ENCODE measurements at places on chromosomes 1 and 21.
A peak's percentile ranks its signal among the peaks of the same experiment; 100 is the strongest.

GRCh38 chr1:180282401-180283044 lies 52.5 kb downstream of the LHX4 start:
- DNase-seq = no peak

- no peak for DNase-seq
Observed at GRCh38 chr1:30778154-30778978, 20.8 kb upstream of the LAPTM5 start.

- DNase-seq = no peak
Observed at GRCh38 chr1:66355756-66356155, 178.2 kb upstream of the SGIP1 start.

- no peak for DNase-seq
Observed at GRCh38 chr1:110477967-110478640, 27.2 kb downstream of the PROK1 start.

GRCh38 chr1:207871117-207871649 lies 39.7 kb downstream of the CD34 start:
- DNase-seq = no peak

DNA sequence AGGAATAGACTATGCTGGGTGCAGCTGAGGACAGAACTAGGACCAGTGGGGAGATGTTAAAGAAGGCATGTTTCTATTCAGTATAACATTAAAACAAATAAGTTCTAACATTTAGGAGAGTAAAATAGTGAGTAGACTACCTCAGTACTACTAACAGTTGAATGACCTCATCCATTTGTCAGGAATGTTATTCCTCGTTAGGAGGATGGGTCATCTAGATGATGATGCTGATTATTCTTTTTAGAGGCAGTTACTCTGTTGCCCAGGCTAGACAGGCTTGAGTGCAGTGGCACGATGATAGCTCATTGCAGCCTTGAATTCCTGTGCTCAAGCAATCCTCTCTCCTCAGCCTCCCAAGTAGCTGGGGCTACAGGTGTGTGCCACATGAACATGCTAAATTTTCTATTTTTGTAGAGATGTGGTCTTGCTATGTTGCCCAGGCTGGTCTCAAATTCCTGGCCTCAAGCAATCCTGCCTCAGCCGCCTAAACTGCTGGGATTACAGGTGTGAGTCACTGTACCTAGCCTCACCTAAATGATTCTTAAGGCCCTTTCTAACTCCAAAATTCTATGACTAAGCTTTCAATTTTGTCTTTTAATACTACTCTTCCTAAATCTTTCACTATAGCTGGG lies 9.3 kb downstream of the EEIG2 start:
- no peak for DNase-seq

DNA sequence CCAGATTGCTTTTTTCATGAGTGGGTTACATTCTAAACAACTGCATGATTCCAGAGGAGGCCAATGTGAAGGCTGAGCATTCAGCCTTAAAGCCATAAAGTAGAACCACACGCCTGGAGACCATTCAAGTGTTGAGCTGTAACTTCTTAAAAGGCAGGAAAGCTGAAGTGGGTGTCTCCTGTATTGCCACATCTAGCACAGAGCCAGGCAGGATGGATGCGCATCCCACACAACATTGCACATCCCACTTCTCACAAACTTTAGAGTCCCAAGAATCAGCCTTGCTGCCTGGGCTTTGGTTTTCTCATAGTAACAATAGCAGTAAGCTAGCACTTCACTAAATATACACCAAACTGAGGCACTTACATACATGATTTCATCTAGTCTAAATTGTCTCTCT lies 151.7 kb downstream of the DAB1 start:
- DNase-seq = no peak

- no peak for DNase-seq
Observed at GRCh38 chr1:225684741-225685140, 31.8 kb upstream of the ENAH start.

DNA sequence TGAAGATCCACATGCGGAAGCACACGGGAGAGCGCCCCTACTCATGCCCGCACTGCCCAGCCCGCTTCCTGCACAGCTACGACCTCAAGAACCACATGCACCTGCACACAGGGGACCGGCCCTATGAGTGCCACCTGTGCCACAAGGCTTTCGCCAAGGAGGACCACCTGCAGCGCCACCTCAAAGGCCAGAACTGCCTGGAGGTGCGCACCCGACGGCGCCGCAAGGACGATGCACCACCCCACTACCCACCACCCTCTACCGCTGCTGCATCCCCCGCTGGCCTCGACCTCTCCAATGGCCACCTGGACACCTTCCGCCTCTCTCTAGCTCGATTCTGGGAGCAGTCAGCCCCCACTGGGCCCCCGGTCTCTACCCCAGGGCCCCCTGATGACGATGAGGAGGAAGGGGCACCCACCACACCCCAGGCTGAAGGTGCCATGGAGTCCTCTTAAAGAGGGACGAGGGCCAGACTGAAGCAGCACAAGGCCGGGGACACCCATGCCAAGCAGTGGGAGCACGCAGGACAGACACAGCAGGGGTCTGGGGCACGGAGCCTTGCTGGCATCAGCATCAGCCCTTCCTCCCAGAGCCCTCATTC lies 13.7 kb downstream of the ZBTB7B start:
- DNase-seq = no peak

DNA sequence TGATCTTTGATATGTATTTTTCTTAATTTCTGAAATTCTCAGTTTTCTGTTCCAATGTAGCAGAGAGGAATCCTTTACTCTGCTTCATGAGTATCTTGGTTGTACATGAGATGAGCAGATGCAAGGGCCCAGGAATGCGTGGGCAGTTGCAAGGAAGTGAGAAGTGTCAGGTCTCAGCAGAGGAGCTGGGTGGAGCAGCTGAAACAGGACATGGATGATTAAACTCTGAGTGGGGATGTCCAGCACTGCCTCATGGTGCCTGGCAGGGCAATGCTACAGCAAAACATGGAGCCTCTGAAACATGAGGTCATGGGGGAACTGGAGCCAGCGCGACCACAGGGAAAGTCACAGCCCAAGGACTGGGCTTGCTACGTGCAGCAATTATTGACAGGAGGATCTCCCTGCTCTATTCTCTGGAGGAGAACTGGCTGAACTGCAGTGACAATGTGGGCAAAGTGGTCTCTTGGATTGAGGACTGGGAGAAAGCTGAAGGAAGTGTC lies 48.4 kb downstream of the COLGALT2 start:
- peak; percentile 5 for DNase-seq

DNA sequence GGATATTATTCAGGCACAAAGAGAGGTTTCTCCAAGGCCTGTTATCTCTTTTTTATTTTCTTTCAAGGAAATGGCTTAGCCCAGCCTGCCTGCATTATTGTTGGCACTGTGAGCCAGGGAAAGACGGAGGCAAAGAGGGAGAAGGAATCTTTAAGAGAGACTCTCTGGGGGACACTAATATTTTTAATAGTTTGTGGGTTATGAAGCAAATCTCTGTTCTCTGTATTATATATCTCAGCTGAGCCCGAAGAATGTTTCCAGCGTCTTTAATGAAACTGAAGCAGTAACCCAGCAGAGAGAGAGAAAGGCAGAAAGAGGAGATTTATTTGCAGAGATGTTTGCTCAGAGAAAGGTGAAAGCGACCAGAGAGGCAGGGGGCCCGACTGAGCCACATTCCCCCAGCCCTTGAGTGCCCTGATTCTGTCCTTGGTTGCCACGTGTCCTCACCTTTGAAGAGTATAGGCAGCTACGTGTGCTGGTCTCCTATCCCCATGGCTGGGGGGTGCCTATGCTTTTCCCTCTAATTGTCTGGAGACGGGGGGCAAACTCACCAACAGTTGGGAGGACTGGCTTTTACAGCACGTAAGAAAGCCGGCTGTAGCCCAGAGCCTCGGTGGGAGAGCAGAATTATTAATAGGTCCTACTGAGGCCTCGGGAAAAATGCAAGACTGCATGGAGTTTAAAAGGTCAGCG lies 166.4 kb downstream of the TRABD2B start:
- no peak for DNase-seq

DNA sequence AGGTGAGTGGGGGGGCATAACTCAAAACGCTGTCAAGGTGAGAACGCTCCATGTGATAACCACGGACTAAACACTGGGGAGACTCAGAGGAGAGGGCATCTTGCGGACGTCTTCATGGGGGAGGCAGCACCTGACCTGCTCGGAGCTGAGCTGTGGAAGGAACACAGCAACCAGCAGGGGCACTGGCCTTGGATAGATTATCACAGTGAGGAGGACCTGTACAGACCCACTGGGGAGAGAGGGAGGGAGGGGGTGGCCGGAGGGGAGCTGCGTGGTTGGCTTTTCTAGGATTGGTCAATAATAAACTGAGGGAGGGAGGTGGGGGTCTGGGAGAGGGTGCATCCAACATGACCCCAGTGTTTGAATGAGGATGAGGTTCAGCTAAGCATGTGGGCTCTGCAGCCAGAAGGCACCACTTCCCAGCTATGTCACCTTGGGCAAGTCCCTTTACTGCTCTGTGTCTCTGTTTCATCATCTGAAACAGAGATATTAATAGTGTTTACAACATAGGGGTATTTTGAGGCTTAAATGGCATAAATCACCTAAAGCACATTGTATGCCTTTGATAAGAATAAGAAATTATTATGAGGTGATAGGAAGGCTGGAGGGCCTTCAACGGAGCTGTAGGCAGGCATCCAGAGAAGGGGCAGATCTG lies 123.3 kb downstream of the GRIK3 start:
- DNase-seq = no peak

GRCh38 chr1:155184835-155185782 lies 11.5 kb downstream of the TRIM46 start:
- no peak for DNase-seq

DNA sequence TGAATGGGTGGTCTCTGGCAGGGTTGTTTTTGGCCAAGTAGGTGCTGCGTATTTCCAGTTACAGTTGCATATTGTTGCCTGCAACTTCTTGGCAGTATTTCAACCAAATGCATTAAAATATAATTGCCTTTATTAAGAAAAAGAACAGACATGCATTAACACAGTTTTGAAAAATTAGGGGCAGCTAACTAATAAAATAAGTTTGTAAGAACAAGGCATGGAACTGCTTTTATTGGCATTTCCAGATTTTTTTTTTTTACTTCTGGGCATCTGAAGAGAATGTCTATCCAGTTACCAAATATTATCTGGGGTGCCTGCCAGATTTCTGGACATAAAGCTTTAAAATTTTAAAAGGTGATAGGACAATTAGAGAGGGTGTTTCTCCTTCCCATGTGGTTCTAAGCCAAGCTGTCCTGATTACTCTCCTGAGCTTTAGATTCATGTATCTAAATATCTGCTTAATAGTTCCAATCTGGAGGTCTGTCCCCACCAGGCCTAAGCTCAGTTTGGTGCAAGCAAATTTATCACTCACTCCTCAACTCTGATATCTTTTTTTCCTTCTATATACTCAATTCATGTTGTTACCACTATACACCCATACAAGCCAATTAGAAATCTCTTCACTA lies 553.3 kb upstream of the USP24 start:
- no peak for DNase-seq

DNA sequence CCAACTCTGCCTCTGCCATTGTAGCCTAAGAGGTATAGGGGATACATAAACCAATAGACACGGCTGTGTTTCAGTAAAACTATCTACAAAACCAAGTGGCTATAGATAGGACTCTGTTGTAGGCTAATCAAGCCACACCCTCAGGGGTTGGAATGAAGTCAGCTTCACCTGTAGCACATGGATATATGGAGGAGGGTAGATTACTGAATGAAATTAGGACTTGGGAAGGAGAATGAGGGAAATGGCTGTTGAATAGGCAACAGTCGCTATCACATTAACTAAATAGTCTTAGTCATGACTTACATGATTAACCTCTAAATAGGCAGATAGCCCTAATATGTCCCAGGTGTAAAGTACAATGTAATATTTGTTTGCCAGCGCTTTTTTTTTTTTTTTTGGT lies 49.7 kb downstream of the DESI2 start:
- no peak for DNase-seq

GRCh38 chr1:56469640-56470371 lies 109.6 kb downstream of the PLPP3 start:
- DNase-seq = no peak

DNA sequence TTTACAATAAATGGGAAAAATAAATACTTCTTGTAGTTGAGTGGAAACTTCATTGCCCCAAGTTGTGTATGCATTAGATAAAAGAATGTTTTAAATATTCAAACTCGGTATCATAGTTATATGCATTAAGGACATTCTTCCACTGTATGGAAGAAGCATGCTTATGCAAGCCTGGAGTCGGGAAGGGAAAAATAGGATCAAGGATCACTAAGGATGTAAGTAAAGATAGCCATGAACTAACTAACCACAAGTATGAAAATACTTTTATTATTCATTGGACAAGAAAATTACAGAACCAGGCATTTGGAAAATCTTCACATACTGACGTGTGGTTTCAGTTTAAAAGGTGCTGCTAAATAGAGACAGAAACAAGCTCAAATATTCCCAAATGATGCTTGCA lies 26.9 kb upstream of the DPYD start:
- DNase-seq = no peak

GRCh38 chr1:76027341-76027740 lies 47.2 kb upstream of the ST6GALNAC3 start:
- DNase-seq = no peak

- no peak for DNase-seq
Observed at GRCh38 chr1:71964188-71964587, 318.2 kb downstream of the NEGR1 start.

GRCh38 chr1:109241344-109241743 lies 8.0 kb upstream of the CELSR2 start:
- no peak for DNase-seq

DNA sequence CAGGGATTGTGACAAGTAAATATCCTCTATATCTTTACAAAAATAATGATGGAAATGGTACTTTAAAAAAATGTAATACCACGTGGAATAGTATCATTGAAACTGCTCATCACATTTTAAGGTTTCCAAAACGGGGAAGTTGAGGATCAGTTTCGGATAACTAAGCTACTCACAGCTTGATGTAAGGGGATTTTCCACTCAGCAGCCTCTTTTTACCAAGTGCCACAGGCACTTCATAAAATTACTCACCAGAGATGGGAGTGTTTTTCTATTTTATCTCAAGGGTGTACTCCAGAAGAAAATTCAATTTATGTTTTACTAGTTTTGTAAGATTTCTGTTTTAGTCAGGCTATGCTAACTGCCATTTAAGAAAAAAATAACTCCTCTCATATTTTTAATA lies 91.7 kb downstream of the TPR start:
- DNase-seq = no peak

DNA sequence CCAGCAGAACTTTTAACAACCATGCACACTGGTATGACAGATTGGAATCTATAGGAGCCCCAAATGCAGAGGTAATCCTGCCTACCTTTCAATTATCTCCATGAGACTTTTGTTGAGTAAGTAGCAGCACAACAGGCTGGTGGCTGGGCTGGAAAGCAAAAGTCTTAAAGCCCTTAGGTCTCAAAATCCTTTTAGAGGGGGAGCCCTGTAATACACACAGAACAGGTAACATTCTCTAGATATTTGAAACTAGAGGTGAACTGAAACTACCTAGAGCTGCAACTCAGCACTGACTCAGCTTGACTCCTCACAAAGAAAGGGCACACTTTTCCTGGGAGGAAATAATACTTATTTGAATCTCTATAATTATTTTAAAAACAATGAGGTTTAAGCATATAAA lies 71.5 kb downstream of the CLCA4 start:
- DNase-seq = no peak

DNA sequence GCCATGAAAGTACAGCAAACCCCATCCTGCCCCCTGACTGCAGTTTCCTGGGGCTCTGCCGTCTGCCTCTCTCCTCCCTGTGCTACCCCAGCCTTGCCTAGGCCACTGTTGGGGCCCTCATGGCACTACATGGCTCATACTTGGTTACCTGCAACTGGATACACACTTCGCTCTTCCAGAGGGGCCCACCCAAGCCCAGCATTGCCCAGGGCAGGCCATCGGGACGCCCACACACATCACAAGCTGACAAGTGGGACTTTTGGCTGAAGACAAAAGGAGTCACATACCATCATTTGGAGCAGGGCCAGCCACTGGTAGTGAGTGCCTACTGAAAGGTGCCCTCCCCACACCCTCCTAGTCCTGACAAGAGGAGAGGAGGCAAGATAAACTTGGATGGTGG lies 82.8 kb downstream of the CD247 start:
- no peak for DNase-seq

Data from activated T-cell treated with anti-CD3 and anti-CD28 coated beads for 24 hours (primary cell).